ENCODE measurements at places on chromosomes 6 and 20.

DNA sequence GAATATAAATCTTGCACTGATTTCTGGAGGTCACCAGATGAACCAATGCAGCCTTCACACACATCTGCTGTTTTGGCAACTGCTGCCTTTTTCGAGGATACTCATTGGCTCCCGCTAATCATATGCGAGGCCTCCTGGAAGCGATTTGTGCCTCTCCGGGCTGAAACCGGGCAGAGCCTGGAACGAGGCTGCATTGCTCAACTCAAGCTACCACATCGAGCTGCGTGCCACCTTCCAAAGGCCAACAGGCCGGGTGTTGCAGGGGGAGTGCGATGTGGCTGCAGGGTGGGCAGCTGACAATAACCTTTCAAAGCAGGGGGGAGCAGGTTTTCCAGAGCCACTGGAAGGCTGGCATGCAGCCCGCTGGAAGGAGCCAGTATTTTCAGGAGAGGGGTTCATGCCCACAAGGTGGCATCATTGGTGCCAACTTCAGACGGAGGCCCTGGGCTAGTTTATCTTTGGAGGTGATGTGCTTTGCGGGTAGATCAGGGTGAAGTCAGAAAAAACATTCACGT is 122.6 kb upstream of the IFNGR1 start:
- DNase-seq, result peak; percentile 27

- peak; percentile 79 for DNase-seq
Observed at GRCh38 chr6:14228571-14228970, 111.0 kb downstream of the CD83 start.

- no peak for DNase-seq
Observed at GRCh38 chr20:4020256-4020655, 4.9 kb upstream of the RNF24 start.

GRCh38 chr6:169783971-169784820 is 32.8 kb downstream of the ERMARD start:
- no peak for DNase-seq

DNA sequence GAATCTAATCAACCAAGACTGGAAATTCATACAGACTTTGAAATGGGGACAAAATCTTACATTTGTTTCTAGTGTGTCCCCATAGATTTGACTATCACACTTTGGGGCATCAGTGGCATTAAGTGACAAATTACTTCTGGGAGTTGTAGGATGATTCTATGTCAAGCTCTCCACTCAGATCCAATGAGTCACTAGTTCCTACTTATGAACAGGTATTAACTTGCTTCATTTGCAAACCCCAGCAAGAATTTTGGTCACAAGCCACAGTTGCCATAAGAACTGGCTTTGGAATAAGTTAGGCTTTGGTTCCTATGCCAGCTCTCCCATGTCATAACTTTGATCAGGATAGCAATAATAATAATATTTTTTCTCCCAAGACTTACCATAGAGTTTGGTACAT is 77.6 kb upstream of the PTPRK start:
- no peak for DNase-seq

GRCh38 chr6:37396571-37397180 is 36.3 kb upstream of the CMTR1 start:
- DNase-seq, result no peak
